Activated T-cell treated with anti-CD3 and anti-CD28 coated beads, Interleukin-2, amount 50 U/mL, for 72 hours (primary cell): ENCODE measurements at places on chromosomes 1 and 21.

GRCh38 chr1:112237983-112238545 lies 157.9 kb upstream of the CTTNBP2NL start:
- DNase-seq, result no peak

DNA sequence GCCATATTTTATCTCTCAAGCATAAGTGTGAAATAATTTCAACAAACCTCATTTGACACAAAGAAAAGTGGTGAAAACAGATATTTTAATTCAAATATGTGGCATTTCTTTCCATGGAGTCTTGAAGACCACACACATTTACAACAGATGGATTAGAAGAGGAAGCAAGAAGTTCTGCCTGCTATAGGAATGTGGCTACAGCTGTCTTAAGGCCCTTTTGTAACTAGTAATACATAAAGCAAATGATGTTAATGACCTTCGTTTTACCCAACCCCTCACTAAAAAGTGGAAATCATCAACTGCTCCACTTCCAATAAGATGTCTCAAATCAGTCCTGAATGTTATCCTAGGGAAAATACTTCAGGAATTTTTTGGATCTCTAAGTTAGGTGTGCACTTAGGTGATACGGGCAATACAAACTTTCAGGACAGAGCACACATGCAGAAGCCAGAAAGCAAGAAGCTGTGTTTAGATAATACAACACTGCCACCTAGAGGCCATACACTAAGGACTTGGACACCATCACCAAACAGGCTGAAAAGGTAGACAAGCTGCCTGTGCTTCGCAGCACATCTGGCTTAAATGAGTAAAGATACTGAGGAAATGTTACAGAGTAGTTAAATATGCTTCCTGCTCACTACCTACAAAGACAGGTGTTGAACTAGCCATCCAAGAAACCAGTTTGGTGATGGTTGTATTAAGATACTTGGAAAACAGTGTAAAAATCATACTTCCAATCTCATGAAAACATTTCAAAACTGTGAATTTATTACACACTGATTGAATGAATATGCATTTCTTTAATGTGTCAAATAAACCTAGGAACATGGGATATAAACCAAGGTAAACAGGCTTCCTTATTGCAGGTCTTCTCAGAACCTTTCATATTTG lies 24.4 kb downstream of the RRAGC start:
- peak; percentile 63 for DNase-seq

- no peak for DNase-seq
Observed at GRCh38 chr1:241990040-241990439, 8.9 kb downstream of the MAP1LC3C start.

- no peak for DNase-seq
Observed at GRCh38 chr21:45965084-45965809, 16.3 kb upstream of the COL6A1 start.

- DNase-seq, result no peak
Observed at GRCh38 chr1:87956072-87956471, 627.4 kb downstream of the LMO4 start.

DNA sequence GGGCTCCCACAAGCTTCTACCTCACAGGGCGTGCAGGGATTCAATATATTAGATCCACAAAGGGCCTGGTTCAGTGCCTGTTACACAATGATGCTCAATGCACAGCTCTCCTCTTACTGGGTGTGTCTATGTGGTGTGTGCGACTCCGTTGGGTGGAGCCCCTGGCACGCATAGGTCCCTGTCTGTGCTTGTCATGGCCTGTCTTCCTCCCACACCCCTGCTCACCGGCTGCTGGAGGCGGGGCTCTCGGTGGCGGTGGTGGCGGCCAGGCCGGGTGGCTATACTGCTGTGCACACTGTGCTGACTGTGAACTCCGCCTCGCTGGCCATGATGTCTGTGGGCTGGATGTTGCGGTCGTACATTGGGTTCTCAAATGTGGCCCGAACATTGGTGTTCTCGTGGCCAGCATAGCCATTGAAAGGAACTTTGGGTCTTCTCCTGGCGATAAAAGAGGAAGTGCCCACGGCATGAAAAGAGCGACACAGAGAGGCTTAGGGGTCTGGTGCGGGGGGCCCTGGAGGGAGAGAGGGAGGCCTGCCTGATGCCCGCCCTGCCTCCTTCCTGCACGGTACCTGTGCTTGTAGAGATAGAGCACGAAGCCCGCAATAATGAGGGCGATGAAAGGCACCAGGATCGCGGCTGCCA lies 46.9 kb downstream of the ZSCAN20 start:
- DNase-seq, result no peak

- no peak for DNase-seq
Observed at GRCh38 chr21:45415943-45416611, 11.1 kb downstream of the COL18A1 start.

- DNase-seq, result no peak
Observed at GRCh38 chr1:62613890-62614289, 16.6 kb downstream of the ANGPTL3 start.

DNA sequence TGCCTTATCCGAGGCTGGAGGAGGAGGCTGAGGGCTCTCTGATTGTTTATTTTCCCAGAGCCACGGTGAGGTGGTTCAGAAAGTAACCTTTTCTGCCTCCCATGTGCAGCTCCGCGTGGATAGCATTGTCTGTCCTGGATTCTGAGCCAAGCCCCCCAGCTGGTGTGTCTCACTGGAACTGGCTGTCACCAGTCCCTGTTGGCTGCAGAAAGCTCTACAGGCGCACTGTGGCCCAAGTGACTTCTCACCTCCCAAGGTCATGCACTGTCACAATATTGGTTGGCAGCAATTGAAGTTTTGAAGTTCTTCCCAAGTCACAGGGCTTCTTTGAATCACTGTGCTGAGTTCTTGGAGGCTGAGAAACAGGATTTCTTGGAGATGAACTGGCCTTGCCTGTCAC lies 8.2 kb downstream of the BMP8A start:
- DNase-seq, result no peak

- DNase-seq, result no peak
Observed at GRCh38 chr1:70495370-70495769, 84.3 kb downstream of the CTH start.

GRCh38 chr1:59079434-59080140 lies 217.3 kb upstream of the FGGY start:
- DNase-seq, result no peak

DNA sequence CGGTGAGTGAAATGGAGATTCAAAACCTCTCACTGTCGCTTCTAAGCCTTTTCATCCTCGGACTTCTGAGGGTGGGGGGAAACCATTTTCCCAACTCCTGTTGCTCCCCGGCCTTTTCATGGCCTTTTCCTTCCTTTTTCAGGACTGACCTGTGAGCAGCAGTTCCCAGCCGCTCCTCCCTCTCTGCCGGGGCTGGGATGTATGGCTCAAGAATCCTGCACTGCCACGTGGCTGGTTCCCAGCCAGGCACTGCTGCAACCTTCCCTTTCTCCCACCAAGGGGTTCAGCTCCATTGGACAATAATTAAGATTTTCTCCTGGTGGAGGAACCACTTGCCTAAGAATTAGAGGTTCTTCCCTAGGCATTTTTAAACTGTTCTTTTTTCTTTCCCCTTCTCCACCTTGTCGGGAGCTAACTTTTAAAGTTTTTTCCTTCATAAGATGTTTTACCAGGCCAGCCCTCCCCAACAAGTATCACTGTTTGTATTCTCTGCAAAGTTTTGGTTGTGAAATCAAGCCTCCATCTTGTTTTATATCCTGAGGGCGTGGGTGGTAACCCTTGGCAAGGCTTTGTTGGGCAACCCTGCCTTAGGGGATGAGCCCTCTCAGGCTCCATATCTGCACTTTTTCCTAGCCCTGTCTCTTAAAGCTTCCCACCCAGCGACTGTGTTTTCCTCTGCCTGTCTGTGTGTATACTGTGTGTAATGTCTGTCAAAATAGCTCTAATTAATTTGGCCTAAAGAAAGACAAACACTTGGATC lies 1166.6 kb upstream of the ADGRL2 start:
- no peak for DNase-seq

DNA sequence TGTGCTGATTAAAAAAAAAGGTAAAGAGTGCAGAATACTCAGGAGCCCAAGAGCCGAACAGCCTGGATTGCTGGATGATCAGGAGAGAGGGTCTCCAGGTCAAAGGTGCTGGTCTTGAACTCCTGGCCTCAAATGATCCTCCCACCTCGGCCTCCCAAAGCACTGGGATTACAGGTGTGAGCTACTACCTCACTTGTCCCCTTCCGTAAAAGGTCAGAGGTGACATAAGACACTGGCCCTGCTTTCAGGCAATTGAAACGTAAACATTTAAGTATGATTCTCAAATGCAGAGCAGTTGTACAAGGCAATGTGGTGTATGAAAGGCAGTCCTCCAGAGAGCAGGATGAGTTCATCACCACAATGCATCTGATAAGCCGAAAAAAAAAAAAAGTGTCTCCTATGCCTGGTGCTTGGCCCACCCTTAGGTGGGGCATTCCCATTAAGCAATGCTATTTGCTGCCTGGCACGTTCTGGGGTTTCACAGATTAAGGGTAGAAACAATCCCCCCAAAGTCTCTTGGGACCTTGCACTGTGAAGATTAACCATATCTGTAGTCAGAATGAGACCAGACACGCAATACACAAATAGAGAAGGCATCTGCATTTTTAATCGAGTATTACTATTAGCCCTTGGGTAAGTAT lies 47.7 kb downstream of the PARP1 start:
- DNase-seq, result no peak

DNA sequence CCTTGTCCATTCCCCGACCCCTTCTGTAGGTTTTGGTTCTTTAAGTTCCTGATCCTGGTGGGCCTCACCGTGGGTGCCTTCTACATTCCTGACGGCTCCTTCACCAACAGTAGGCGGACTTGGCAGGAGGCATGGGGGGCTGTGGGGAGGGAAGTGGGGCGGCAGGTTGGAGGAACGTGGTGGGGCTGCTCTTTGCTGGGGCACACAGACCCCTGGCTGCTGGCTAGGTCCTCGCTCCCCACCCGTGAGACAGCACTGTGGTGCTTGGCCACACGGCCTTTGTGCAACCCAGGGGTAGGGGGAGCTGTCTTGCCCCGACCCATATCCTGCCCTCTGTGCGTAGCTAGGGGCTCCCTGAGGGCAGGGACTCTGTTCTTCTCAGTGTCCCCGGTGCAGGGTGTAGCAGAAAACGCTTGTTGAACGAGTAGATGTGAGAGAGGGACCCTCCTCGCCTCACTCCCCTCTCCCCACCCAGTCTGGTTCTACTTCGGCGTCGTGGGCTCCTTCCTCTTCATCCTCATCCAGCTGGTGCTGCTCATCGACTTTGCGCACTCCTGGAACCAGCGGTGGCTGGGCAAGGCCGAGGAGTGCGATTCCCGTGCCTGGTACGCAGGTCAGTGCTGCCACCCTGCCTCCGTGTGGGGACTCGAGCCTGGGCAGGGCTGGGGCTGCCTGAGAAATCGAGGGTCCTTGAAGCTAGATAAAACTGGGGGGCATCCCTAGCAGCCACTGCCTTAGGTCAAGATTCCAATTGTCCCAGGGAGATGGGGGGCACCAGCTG lies 12.5 kb downstream of the SERINC2 start:
- DNase-seq, result no peak

DNA sequence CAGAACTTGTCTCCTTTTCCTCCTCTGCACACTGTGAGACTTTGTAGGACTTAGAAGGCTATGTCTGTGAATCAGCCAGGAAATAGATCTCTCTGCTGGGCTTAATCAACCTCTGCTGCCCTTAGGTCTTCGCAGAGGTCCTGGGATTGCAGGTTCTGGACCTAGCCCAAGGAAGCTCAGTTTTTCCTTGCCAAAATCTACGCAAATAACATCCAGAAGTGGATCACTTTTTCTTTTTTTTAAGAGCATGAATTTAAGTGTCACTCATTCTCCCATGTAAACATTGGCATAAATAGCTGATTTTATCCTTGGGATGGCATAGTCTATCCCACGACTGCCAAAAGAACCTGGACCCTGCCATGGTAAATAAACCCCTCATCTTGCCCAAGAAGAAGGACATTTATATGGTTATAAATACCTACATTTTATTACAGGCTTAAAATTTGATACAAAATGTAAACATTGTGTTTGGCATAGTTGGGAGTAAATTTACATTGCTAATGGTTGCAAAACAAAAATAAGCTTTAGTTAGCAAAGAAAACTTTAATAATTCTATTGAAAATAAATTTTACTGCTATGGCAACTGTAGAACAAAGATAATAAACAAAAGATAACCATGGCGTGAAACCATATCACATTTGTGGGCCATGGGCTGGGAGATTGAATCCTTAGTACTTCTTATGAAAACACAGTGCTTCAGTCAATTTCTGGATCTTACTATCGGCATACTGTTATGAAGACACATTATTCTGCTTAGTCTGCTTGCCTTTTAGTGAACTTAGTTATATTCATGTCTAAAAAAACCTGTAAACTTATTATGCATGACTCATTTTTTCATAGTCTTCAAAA lies 24.5 kb upstream of the DISC1 start:
- DNase-seq, result no peak

- no peak for DNase-seq
Observed at GRCh38 chr1:155974208-155975115, 3.9 kb downstream of the ARHGEF2 start.

- DNase-seq, result no peak
Observed at GRCh38 chr1:247721222-247721621, 4.8 kb upstream of the OR6F1 start.

DNA sequence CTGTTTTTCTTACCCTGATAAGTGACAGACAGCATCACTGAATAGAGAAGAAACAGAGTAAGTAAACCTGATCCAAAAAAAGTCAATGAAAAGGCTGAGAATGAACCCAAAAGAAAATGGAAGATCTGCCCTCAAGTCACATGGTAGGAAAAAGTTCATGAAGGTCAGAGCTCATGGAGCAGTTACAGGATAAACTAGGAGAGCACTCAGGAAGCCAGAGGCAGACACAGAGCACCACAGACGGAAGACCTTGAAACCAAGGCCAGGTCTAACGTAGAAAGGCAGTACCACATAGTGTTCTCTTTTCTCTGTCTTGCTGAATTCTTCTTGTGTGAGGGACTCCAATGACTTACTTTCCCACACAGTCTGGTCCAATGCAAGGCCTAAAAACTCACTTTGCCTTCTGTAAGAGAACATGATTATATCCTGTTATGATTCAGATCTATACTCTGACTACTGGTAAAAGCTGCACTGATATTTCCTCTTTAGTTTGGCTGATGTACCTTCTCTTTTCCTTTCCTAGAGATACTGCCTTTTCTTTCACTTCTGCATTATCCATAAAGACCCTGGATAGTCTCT lies 40.8 kb downstream of the RTCA start:
- no peak for DNase-seq

DNA sequence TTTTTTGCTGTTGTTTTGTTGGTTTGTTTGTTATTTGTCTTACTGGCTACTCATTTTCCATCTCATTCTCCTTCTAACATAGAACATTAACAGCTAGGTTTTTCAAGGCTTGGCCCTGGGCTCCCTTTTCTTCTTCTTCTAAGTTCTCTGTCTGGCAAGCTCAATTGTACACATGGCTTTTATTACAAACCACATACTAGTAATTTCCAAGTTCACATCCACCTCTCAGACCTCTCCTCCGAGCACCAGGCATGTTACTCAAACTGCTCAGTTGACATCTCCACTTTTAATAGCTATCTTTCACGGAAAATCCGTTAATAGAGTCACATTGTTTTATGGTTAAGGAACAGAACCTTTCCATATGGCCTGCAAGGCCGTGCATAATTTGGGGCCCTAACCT lies 736.9 kb upstream of the ADAMTS5 start:
- DNase-seq, result no peak

GRCh38 chr1:36728051-36728450 lies 245.3 kb upstream of the CSF3R start:
- DNase-seq, result no peak
